Fibroblast of the aortic adventitia (primary cell): ENCODE measurements at places on chromosomes 2 and 18. TPM values are rescaled to one million over a fixed set of nuclear protein-coding genes. Genes with fewer than 3 reads are reported as not detected.

- no peak for DNase-seq
Measured at GRCh38 chr2:46590319-46590718, 111.0 kb downstream of the TMEM247 start.

DNA sequence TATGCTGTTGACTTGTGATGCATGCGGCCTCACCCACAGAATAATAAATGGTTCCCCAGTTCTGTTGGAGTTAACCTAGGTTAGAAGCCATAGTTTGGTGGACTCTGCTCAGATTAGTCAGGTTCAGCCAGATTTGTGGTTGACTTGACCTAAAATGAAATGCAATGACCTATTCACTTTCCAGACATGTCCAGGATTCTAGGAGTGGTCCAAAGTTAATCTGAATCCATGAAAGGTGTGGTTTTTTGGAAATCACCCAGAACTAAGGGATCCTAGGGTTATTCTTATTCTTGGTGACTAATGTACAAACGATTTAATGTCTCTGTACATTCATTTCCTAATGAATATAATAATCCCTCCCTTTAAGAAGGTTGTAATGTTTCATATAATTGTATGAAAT lies 88.9 kb upstream of the RBBP8 start:
- DNase-seq: peak; percentile 71

DNA sequence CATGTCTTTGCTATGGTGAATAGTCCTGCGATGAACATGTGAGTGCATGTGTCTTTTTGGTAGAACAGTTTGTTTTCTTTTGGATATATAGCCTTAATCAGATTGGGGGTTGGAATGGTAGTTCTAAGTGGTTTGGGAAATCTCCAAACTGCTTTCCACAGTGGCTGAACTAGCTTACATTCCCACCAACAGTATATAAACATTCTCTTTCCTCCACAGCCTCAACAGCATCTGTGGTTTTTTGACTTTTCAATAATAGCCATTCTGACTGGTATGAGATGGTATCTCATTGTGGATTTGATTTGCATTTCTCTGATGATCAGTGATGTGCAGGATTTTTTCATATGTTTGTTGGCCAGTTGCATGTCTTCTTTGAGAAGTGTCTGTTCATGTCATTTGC lies 112.2 kb upstream of the SESTD1 start:
- DNase-seq: peak; percentile 27

GRCh38 chr2:233656443-233656842 lies 15.3 kb upstream of the UGT1A9 start:
- no peak for DNase-seq

GRCh38 chr2:101160454-101160853 lies 9.3 kb upstream of the TBC1D8 start:
- peak; percentile 66 for DNase-seq

DNA sequence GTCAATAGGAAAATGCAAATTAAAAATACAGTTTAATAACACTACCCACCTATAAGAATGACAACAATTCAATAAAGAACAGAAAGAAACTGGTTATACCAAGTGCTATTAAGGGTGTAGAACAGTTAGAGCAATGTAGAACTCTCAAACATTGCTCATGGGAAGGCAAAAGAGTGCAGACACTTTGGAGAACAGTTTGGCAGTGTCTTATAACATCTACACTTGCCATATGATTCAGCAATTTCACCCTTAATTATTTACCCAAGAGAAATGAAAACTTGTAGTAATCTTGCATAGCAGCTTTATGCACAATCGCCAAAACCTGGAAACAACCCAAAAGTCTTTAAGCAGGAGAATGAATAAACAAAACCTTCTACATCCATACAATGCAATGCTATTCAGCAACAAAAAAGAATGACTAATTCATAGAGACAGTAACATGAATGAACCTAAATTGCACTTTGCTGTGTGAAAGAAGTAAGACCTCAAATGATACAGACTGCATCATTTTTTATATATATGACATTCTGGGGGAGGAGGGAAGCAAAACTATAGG lies 455.2 kb downstream of the THSD7B start:
- DNase-seq: peak; percentile 89

DNA sequence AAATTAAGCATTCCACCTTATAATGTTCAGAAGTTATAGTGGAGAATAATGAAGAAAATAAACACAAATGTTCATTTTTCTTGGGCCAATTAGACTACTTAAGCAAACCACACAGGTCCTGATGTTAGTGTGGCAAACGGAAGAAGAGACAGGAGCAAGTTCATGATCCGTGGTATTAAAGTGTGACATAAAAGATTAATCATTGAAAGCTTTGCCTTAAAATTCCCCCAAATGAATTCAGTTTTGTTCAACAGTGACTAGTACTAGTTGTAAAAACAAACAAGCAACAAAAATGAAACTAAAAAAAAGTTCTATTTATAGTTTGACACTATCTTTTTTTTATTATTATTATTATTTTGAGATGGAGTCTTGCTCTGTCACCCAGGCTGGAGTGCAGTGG lies 73.7 kb downstream of the RFTN2 start:
- DNase-seq: no peak

- DNase-seq: no peak
Measured at GRCh38 chr18:24342347-24342746, 55.3 kb downstream of the OSBPL1A start.

GRCh38 chr2:3627500-3628100 lies 30.4 kb upstream of the ALLC start:
- DNase-seq: no peak

DNA sequence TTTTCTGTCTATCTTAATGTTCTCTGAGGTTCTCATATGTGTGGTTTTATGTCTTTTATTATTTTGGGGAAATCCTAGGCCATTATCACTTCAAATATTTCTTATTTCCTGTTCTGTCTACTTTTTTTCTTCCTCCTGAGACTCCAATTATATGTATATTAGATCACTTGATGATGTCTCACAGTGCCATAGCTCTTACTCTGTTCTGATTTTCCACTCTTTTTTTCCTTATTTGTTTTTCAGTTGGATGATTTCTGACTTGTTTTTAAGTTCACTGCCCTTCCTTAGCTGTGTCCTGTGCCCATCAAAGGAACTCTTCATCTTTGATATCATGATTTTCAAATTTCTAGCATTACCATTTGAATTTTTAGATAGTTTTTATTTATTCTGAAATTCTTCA lies 24.1 kb downstream of the FAM228B start:
- no peak for DNase-seq

- no peak for DNase-seq
Measured at GRCh38 chr18:24983566-24984139, 368.3 kb downstream of the ZNF521 start.

GRCh38 chr2:118805064-118805690 lies 42.3 kb downstream of the EN1 start:
- no peak for DNase-seq

GRCh38 chr2:147392180-147392579 lies 452.6 kb upstream of the ACVR2A start:
- no peak for DNase-seq

- no peak for DNase-seq
Measured at GRCh38 chr2:63073994-63074393, 23.4 kb downstream of the OTX1 start.

DNA sequence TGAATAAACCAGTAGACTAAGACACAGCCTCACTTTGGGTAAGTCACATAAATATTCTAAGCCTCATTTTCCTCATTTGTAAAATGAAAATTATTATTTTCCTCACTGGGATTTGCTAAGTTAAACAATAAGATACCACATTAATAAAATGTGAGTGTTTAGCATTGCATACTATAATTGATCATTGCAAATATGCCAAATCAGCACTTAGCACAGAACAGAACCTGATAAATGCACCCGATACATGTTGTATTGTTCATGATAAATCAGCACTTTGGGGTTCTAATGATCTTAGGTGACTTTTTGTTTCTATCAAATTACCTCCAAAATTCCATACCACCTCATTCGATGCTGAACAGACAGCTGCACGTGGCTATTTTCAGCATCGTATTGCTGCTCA lies 50.2 kb upstream of the RAPGEF4 start:
- no peak for DNase-seq

DNA sequence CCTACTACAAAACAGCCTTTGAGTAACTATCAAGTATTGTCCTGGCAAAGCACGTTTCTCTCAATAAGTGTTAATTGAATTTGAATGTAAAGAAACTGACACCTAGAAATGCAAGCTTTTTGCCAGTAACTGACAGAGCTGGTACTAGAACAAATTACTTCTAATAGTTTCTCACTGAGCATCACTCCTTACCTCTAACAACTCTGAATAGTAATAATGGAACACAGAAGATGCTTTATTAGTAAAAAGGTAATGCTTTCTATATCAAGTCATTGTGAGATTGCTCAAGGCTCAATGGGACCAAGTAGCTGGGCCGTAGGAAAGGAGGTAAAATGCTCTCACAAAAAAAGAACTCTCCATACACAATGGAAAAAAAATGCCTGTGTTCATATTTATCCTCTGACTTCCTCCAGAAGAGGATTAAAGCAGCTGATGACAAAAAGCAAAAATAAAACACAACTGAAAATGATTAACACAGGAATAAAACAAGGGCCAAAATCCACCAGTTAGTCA lies 11.8 kb downstream of the RASGRP3 start:
- no peak for DNase-seq

Gene OTX1
- total RNA-seq: 0.27 and 0.57 TPM in 2 replicates

Gene ACVR1C
- total RNA-seq: 0.63 and 1.2 TPM in 2 replicates

Gene HPCAL1
- total RNA-seq: 6.5 and 34.4 TPM in 2 replicates

Gene TXNL4A
- 54.6 and 62.2 TPM in 2 replicates for total RNA-seq

Gene ALMS1
- 15.0 and 28.2 TPM in 2 replicates for total RNA-seq

Gene GAD1
- total RNA-seq: not detected in 2 replicates

Gene C2orf15
- total RNA-seq: not detected in 2 replicates

Gene CNGA3
- 0.18 TPM in 1 of 2 replicates, not detected in the other for total RNA-seq
